ENCODE measurements at places on chromosomes 13 and 19.

GRCh38 chr13:42484386-42484785 is 89.6 kb upstream of the TNFSF11 start:
- no peak for DNase-seq

GRCh38 chr13:22126433-22127021 is 455.7 kb downstream of the FGF9 start:
- DNase-seq, result no peak

DNA sequence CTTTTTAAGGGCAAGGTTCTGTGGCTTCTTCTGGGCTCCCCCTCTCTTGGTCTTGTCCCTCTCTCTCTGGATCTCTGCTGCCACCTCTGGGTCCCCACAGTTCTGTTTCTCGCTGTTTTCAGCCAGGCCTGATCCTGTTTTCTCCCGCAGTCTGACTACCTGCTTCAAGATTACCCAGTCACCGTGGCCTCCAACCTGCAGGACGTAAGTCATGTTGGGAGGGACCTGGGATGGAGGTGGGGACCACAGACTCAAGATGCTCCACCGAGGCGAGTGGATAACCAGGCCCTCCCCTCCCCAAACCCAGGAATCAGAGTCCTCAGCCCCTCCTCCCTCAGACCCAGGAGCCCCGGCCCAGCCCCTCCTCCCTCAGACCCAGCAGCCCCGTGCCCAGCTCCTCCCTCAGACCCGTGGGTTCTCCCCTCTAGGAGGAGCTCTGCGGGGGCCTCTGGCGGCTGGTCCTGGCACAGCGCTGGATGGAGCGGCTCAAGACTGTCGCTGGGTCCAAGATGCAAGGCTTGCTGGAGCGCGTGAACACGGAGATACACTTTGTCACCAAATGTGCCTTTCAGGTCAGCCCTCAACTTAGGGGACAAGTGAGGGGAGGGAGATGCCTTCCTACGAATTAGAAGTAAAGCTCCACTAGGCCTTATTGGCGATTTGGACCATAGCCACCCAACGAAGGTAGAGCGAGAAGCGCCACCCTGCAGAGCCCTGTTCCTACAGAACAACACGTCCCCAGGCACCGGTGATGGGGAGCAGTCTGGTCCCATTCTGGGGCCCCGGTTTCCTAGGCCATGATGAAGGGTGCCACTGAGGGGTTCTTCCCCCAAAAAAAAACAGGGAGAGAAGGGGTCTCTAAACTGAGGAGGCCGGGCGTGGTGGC is 2.2 kb downstream of the FLT3LG start:
- DNase-seq, result peak; percentile 11

DNA sequence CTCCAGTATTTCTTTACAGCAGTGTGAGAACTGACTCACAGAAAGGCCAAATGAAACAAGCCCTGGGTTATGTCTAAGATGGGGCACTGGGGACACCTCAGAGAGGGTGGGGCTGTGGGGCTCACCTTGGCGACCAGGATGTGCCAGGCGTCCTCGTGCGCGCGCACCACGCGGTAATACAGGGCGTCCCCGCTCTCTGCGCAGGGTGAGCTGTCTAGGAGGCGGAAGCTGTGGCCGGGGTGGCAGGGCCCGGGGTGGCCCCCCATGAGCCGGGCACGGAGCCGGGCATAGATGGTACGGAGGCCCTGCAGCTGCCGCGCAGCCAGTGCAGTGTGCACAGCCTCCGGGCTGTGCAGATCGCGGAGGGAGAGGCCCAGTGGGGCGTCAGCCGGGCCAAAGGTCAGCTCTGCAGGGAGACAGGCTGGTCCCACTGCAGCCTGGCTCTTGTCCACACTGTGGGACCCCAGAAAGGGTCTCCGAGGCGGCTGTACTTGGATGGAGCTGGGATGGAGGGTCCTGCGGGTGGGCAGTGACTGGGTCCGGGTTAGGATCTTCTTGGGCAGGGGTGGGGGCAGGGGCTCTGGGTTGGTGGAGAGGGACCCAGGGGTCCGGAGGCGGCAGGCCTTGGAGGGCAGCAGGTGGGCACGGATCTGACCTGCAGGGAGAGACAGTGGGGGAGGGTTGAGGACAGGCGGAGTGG is 3.4 kb downstream of the PEAK3 start:
- DNase-seq, result no peak

- no peak for DNase-seq
Observed at GRCh38 chr19:33490041-33490451, 31.5 kb downstream of the PEPD start.

DNA sequence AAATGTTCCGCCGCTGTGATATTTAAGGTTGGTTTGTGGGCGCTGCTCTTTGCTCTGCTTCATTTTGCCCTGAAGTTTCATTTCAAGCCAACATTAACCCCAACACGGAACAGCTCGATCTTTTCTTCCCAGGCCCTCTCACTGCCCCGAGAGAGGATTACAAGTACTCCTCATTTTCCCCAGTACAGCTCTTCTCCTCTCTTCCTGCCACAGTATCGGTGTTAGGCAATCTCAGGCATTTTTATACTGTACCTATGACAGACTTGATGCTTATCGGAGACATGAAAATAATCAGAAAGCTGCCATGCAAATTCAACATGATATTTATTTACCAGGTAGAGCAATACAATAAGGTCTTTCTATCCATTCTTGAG is 1.3 kb upstream of the EDNRB start:
- no peak for DNase-seq

- DNase-seq, result no peak
Observed at GRCh38 chr13:20779405-20779804, 5.6 kb upstream of the EEF1AKMT1 start.

- no peak for DNase-seq
Observed at GRCh38 chr19:2577722-2578335, 101.9 kb downstream of the GADD45B start.

DNA sequence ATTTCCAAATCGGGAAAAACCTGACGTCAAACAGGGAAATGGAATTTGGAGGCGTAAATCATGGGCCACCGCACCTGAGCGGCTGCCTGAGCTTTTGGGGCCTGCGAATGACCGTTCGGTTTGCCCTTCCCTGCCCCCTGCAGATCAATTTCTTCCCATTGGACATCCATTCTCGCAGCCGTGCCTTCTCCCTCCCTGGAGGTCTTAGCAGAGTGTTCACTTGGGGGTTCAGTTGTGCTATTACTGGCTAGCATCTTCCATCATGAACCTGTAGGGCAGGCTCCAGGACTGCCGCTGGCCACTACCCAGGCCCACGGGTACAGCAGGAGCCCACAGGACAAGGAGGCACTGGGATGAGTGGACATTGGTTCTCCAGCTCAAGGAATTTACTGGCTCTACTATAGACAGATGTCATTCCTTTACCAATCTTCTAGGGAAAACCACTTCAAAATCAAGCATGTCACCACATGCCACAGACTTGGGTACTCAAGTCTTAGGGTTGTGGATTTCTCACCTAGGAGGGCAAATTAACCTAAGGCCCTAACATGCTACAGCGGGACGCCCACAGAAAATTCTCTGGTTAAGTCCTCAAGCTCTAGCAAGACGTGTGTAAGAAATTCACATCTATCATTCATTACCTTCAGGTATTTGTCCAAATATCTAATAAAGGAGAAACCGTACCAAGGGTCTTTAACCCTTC is 75.5 kb downstream of the COL4A1 start:
- no peak for DNase-seq

DNA sequence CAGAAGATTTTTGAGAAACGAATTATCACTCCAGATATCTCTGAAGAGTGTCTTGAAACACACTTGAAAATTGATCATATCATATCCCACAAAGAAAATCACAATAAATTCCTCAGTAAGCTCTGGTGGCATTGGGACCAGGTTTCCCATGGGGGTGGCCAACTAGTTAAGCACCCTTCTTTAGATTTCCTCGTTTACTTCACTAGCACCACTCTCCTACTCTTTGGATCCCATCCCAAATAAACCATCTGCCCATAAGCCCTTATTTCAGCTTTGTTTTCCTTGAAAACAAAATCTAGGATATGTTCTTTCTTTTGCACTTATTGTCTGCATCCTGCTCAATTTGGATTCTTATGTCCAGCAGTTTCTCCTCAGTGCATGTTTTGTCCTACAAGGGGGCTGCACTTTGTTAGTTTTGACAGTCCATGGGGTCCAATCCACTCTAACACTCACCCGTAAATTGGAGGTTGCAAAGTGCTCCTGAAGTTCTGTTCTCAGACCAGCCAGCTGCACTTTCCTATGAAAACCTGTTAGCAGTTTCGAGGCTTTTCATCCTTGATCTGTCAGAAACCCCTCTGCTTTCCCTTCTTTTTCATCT is 40.3 kb upstream of the FAM124A start:
- DNase-seq, result no peak

DNA sequence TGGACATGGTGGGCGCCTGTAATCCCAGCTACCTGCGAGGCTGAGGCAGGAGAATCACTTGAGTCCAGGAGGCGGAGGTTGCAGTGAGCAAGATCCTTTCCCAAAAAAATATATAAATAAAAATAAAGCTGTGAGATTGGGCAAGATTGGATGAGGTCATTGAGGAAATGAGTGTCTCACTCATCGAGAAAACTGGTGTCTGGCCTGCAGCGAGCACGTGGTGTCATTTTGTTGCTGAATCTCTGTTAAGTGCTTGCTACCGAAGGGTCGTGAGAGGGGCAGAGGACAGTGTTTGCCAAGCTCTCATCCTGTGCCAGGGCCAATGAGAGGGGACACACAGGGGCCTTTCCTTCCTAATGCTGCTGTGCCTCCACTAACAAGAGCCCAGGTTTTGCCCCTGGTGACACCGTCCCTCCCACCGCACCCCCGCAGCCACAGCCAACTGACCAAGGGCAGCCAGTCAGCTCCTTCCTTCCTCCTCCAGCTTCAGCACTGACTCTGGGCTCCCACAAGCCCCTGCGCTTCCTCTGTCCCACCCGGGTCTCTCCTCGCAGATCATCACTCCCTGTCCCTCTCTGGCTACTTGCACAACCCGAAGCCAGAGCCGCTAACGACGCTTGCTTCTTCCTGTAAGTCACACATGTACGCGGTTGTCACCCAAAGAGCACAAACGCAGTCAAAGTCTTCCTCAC is 3.2 kb downstream of the POLD1 start:
- DNase-seq, result peak; percentile 15

DNA sequence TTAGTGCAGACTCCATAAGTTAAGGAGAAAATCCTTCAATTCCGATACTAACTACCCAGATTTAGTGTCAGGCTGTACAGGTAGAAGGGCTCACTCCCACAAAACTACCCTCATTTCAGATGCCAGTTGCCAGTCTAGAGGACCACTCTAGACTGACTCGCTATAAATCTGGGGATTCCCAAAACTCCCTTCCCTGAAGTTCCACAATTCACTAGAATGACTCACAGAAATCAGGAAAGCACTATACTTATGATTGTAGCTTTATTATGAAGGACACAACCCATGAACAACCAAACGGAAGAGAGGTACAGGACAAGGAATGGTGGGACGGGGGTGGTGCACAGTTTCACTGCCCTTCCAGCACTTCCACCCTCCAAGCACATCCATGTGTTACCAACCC is 321.2 kb downstream of the DIAPH3 start:
- no peak for DNase-seq

DNA sequence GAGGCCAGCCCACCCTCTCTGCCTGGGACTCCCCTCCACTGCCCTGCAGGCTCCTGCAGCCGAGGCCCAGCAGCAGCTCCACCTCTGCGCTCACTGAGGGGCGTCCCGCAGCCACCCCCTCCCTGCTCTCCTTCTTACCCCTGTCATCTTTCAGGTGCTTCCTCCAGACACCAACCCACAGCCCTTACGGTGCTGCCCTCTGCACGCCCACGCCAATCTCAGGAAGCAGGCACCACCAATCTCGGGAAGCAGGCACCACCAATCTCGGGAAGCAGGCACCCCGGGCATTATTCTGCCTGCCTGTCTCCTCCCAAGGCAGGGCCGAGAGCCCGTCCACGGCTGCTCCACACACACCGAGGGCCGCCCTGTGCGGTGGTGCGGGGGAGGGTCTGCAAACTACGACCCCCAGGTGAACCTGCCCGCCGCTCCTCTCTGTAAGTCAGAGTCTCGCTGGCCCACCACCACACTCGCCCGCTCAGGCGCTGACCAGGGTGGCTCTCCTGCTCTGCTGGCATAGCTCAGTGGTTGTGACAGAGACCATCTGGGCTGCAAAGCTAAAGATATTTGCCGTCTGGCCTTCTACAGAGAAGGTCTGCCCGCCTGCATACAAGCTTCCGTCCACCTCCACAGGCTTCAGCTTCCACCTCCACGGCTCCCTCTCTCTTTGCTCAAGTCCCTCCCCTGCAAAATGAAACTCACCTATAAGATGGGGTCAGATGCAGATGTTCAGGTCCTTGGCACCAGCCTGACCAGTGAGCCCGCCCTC is 2.9 kb downstream of the LSM7 start:
- no peak for DNase-seq

DNA sequence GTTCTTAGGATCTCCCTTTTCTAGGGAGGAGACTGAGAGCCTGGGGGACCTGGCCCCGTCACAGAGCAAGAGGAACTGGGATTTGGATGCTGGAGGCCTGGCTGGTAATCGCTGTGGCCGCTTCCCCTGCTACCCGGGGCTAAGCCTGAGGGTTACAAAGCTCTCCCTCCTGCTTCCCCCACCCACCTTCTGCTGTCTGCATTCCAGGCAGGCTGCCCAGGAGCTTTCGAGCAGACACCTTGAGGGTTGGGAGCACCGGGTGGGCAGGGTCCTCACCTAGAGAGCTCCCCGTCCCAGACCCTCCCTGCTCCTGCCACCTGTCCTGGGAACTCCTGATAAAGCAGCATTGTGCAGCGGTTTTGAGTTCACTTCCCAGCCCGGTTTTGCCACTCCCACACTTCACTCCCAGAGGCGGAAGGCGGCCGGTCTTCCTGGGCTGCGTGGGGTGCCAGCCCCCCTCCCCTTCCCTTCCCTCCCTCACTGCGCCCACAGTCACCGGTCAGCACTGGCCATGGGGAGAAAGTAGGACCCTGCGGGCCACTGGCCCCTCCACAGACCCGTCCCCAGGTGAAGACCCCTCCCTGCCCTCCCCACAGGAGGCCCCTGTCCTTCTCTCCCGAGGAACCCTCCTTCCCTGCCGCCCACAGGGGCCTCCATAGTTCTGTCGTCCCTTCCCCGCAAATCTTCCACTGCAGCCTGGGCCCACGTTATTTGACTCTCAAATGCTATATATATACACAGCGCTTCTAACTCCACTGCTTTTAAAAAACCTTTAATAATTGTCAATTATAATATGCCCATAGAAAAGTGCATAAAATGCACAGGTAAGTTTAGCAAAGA is 8.1 kb downstream of the PAK4 start:
- DNase-seq, result no peak

DNA sequence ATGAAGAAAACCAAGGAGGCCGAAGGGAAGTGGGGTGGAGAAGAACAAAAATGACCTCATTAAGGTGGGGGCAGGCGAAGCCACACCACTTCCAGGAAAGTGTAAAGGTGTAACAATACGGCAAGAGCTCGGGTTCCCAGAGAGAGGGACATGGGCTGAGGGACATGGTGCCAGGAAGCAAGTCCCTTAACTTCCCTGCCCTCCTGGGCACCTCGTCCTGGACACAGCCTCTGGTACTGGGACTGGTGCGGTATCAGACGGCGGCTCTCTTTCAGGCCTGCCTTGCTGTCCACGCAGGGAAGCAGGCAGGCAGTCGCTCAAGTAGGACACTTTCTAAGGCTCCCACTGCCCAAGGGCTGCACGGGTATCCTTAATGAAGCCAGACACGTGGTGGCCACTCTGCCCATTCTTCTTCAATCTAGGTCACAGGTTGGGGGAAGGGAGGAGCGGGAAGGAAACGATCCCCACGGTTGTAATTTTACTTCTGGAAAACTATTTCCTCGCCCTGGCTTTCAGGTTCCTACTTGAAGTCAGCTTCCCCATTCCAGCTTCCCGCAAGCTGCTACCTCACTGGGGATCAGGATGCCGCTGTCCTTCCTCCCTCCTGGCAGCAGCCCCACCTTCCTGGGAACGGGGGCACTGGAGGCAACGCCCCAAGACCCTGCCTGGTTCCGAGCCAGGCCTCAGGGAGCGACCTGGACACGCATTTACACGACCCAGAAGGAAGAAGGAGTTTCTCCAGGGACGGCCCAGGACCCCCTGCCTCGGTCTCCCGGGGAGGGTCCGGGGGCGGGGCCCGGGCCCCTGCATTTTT is 1.2 kb downstream of the AP3D1 start:
- no peak for DNase-seq
